ENCODE measurements at places on chromosomes 1 and 21.

DNA sequence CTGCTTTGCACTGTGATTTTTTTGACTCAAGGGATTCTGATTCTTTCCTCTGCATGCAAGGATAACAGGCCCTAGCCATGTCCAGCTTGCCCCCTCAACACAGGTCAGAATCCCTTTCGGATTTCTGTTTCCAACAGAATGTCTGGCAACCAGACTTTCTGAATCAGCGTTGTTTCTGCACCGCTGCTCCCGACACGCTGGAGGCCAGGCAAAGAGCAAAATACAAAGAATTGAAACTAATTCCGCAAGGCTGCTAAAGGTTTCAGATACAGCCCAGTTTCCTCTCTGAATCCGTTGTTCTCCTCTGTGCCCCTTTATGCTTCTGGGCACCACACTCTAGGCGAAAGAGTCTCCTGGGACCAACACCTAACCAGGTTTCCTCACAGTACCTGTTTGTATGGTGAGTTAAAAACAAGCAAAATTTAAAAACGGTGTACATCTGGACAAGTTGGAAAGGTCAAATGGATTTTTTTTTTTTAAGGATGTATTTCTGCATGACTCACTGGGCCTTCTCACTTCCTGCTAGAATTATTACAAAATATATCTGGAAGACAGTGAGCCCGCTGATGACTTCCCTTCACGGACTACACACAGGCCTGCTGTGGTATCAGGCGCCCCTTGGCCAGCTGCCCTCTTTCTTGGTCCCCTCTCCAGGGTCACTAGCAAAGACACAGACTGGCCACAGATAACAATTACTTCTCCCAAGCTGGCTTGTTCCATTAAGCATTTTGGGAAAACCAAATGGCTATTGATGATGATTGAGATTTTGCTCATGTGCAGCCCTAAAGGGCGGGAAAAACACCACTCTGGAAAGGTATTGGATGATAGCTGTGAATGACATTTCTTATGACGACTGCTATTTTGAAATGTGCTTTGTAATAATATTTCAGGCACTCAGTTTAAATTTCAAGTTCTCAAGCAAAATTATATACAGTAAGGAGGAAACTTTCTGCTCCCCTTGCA, 118.3 kb downstream of the TGFB2 start:
- no peak for DNase-seq

DNA sequence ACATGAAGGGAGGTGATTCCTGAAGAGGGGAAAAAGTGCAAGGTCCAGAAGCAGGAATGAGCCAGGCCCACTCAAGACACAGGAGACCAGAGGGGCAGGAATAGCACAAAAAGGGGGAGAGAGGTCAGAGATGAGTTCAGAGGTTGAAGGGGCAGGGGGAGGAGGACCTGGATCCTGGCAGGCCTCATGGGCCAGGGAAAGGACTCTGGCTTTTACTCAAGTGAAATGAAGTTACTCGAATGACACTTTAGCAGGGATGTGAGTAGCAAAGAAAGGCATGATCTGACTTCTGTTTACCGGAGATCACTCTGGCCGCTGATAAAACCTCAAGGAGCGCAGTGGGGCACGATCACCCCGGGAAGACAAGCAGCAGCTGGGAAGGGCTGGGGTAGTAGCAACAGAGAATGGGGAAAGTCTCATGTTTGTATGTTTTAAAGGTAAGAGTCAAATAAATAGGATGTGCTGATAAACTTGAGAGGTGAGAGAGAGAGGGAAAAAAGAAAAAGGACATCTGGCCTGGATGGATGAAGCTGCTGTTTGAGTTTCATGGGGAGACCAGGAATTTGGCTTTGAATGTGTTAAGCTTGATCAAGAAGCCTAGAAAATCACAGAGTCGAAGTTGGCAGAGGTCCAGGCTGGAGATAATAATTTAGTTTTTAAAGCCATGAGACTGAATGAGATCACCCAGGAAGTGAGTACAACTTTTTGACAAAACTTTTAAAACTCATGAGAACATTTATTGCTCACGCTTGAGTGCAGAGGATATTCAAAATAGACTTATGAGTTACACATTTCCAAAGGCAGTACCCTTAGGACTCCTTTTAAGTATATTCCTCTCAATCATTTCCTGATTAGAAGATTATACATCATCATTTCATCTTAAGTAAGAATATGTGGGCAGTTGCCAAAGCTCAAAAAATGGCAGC, 156.0 kb downstream of the RERE start:
- DNase-seq: no peak

DNA sequence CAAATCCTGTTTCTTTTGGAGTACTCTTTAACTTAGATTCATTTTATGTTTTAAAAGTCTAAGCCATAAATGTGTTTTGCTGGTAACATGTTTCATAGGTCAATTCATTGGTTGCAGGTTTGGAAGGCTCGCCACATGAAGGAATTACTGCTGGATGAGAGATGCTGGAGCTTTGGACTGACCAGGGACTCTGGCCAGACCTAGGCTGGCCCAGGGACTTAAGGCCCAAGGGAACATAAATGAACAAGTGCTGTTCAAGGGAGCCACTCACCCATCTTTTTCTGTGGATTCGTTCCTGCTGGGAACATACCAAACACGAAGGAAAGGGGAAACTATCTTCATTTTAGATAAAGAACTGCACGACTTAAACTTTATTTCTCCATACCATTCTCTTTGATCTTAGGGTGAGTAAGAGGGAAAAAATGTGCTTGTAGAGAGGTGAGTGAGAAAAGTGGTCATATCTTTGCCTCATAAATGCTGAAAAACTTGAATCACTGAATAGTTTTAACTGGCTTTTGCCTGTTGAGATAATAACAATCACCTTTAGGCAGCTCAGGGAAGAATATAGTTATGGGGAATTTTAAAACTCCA, 15.3 kb upstream of the SHCBP1L start:
- DNase-seq: no peak

- no peak for DNase-seq
These were observed 2.0 kb downstream of the SRSF4 start for GRCh38 chr1:29179641-29180184.

GRCh38 chr1:245864872-245865271, 642.2 kb downstream of the SMYD3 start:
- no peak for DNase-seq

DNA sequence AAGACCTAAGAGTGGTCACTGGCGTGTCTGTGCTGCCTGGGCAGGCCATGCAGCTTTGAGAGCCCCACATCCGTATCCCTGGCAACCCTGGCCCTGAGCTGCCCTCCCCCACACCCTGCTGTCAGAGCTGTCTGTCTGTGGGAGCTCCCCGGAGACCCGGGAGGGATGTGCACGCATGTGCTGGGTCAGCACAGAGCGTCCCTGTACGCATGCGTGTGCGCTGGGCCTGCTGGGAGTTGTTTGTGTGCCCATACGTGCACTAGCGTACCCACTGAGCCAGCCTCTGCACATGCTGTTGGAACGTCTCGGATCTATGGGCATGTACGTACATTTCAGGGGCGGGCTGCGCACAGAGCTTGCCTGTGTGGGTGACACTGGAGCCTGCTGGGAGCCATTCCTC, 89.3 kb downstream of the EPHB2 start:
- DNase-seq: no peak

GRCh38 chr1:8702472-8702849, 115.0 kb downstream of the RERE start:
- DNase-seq: peak; percentile 19

DNA sequence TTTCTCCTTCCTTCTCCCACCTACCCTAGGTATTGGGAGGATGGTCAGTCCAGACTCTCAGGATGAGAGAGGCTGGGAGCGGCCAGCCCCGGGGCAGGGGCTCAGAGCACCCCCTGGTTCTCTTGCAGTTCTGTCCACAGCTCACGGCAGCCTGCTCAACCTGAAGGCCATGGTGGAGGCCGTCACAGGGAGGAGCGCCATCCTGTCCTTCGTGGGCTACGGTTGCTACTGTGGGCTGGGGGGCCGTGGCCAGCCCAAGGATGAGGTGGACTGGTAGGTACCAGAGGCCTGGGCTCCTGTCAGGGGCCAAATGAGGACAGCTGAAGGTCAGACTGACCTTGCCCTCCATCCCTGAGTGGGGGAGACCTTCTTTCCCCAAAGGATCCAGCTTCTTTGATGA, 4.2 kb downstream of the PLA2G2F start:
- no peak for DNase-seq

DNA sequence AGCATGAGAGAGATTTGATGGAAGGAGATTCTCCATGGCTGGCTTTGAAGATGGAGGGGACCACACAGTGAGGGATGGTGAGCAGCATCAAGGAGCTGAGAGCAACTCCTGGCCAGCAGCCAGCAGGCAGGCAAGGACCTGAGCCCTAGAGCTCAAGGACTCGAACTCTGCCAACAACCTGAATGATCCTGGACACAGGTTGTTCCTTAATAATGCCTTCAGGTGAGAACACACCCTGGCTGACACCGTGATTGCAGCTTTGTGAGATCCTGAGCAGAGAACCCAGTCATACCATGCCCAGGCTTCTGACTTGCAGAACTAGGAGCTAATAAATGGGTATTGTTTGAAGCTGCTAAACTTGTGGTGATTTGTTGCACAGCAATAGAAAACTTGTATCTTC, 183.1 kb downstream of the LMX1A start:
- no peak for DNase-seq

- DNase-seq: no peak
These were observed 870.5 kb upstream of the CXADR start for GRCh38 chr21:16642353-16642752.

GRCh38 chr1:151539321-151540020, 638 bp upstream of the TUFT1 start:
- peak; percentile 3 for DNase-seq

GRCh38 chr1:204376919-204377799, 17.4 kb upstream of the PLEKHA6 start:
- DNase-seq: no peak

GRCh38 chr1:56397811-56398231, 181.5 kb downstream of the PLPP3 start:
- DNase-seq: no peak

DNA sequence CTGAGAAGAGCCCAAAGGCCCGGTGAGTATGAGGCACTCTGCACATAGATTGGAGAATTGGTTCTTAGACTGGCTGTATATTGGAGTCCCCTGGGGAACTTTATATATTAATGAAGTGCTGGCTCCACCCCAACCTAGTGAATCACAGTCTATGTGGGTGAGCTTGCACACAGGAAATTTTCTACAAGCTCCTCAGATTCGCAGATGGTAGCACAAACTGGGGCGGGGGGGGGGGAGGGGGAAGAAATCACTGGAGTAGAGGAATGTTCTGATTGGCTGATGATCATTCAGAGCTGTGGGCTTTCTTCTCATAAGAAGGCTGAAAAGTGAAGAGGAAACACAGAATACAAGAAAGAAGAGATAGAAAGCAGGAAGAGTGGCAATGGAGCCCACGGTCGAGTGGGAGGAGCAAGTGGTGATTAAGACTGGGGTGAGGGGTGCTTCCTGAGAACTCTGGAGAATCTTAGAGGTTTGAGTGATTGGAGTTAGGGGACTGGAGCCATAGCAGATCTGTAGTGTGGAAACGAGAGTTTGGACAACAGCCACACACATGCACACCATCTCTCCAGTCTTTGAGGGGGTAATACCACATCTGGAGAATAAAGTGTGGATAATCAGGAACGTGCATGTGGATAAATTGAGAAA, 465.9 kb upstream of the DAB1 start:
- DNase-seq: no peak

- DNase-seq: no peak
These were observed 484.3 kb downstream of the LMO4 start for GRCh38 chr1:87812871-87813577.

GRCh38 chr1:119046429-119046784, 58.3 kb upstream of the TBX15 start:
- DNase-seq: no peak

DNA sequence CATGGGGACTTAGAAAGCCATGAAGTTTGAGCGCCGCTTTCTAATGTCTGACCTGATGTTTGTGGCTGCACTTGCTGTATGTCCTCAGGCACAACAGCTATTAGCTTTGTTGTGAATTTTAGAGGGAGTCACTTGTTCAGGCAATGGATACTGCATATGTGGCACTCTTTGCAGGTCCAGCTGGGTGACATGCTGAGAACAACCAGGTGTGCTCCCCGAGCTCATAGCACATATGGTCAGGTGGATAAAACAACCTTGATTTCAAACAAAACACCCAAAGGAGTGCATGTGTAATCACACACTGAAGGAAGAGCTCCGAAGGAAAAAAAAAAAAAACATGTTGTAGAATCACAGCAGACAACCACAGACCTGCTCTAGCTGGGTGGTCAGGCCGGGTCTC, 178.6 kb downstream of the BACH1 start:
- no peak for DNase-seq

- no peak for DNase-seq
These were observed 592 bp downstream of the AGRN start for GRCh38 chr1:1020415-1021009.

GRCh38 chr1:99447721-99448120, 183.4 kb downstream of the PLPPR4 start:
- no peak for DNase-seq

GRCh38 chr1:32775640-32776337, 41.4 kb downstream of the YARS1 start:
- DNase-seq: no peak

DNA sequence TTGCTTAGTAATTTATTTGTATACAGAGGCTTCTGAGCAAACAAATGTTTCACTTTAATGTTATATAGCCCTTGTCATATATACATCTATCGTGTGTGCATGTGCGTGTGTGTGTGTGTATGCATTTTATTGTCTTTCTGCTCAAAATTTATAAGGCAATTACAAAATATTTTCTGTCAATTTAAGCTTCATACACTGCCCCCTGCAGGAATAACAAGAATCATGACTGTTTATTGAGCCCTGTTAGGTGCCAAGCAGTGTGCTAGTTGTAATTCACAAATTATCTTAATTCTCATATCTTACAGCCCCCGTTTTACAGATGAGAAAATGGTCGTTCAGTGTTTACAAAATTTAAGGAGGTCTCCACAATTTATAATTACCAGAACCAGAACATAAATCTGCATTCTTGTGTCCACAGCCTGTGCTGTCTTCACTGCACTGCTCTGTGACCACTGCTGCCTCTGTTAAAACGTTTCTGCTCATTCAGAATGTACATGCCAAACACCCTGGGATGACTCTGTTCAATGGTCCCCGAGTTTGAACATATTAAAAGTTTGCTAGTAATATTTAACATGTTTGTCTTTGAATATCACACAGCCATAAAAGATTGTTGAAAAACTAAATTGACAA, 181.3 kb downstream of the ATP6V1G3 start:
- DNase-seq: no peak

GRCh38 chr21:25571726-25572121, 35.6 kb downstream of the MRPL39 start:
- DNase-seq: no peak

DNA sequence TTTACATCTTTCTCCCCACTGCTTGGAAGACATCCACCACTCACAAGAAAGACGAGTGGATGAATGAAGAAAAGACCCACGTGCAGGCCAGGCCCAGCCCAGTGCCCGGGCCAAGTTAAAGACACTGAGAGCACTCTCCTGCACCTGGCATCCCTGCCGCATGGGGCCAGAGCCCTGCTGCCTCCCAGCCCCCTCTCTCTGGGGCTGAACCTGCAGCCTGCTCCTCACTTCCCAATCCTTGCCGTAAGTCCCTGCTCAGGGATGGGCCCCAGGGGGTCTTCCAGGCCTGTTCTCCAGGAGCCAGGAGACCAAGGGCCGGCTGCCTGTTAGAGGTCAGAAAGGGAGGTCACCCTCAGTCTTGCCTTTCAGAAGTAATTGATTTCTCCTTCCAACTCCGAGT, 168.5 kb upstream of the ZC3H12A start:
- DNase-seq: no peak
